ENCODE measurements at places on chromosomes 12 and 14.

- DNase-seq, result no peak
These were observed 231.9 kb upstream of the AVPR1A start for GRCh38 chr12:63382930-63383329.

- no peak for DNase-seq
These were observed 311.9 kb downstream of the DUSP6 start for GRCh38 chr12:89040146-89040964.

- no peak for DNase-seq
These were observed 900 bp downstream of the C2CD5 start for GRCh38 chr12:22543246-22544037.

DNA sequence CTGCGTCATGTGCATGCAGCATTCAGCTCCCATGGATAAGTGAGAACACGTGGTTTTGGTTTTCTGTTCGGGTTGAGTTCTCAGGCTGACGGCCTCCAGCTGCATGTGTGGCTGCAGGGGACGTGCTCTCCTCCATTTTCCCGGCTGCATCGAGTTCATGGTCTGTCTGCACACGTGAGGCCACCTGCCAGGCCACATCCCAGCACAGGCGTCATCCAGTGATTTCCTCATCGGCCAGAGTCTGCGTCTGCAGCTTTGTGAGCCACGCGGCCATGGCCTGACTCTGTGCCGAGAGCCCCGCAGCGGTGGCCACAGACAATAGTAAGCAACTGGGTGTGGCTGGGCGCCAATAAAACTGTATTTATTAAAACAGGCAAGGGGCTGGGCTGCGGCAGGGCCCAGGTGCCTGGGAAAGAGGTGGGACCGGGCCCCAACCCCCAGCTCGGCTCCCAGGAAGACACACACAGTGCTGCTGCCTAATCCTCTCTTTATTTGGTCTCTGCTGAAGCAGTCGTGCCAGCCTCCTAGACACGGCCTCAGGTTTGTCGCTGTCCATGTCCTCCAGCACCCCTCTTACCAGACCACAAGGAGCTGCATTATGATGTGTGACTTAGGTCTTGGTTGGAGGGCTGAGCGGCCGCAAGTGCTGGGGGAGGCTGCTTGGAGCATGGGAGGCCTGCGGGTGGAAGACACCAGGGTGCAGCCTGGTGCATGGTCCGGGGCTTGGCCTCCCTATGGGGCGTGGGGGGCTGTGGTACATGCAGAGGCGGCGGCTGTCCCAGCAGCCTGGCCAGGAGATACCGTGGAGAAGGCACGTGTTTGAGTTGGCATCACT is 52.0 kb downstream of the NOC4L start:
- no peak for DNase-seq

- no peak for DNase-seq
These were observed 172.8 kb downstream of the KTN1 start for GRCh38 chr14:55752580-55753390.

- no peak for DNase-seq
These were observed 859.9 kb upstream of the ATXN7L3B start for GRCh38 chr12:73677520-73678291.

- DNase-seq, result peak; percentile 93
These were observed at the start of gene SPTLC2 for GRCh38 chr14:77616454-77617229. TSS of gene SPTLC2 (minus strand) at chr14:77616637. CDS start at chr14:77616579, 58 bp downstream.

- DNase-seq, result no peak
These were observed 18.9 kb upstream of the DIABLO start for GRCh38 chr12:122244565-122245371.

- no peak for DNase-seq
These were observed 27.0 kb downstream of the PDE6H start for GRCh38 chr12:14999695-15000365.

DNA sequence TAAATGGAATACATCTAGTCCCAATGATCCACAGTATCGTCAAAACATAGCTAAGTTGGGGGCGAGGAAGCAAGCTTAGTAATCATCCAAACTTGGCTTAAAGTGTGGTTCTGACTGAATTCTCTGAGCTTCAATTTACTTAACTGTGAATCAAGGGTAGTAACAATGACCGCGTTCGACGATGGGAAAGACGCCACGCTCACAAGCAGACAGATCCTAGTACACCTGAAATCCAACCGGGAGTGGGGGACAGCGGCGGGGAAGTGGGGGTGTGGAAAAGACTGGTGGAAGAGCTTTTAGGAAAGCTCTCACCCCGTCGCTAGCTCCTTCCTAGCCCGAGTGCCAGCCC is 433 bp downstream of the COX16 start:
- no peak for DNase-seq

DNA sequence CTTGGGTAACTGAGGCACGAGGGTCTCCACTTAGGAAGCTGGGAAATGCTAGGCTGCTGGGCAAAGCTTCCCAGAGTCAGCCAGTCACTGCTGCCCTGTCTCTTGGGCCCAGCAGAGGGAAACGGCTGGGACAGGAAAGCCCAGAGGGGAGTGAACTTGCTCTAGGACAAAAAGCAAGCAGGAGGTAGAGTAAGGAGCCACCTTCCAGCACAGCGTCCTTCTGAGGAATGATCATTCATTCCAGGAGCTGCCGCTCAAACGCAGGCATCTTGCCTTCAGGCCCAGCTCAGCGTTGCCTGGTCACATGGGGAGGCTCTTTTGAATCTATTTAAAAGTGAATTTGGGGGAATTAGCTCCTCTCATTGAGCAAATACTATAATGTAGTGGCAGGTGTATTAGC is 118.6 kb downstream of the CRACR2A start:
- DNase-seq, result no peak

DNA sequence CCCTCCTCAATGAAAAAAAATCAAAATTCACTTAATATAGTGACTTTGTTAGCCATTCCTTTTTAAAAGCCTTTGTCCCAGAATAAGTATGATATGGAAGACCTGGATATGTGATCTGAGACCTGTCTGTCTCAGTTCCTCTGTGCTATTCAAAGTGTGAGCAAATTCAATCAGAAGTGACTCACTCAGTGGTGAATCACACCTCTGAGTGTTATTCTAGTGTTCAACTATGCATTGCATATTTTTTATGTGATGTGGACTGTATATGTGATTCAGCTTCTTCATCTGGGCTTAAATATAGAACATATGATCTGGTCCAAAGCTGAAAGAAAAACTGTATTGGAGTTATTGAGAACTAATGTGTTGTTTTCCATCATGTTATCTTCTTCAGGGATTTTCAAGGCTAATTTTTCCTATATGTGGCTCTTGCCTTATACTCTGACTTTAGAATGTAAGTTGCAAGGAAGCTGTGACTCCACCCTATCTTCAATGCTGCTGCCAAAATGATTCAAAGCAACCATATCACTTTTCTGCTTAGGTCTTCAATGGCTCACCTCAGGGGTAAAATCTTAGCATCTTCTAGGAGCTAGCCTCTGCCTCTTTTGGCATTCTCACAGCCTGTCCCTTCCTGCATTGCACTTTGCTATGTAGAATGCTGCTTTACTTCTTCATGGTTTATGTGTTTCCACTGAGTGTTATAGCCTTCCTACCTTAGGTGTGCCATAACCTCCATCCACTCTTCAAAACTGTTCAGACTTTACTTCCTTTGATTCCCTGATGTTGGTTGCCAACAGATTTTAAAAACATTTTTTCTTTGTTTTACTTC is 169.8 kb downstream of the OTOGL start:
- no peak for DNase-seq

- no peak for DNase-seq
These were observed 411.1 kb downstream of the TMEM121 start for GRCh38 chr14:105937253-105938054.

GRCh38 chr14:77674931-77675330 is 32.9 kb downstream of the ALKBH1 start:
- DNase-seq, result no peak

DNA sequence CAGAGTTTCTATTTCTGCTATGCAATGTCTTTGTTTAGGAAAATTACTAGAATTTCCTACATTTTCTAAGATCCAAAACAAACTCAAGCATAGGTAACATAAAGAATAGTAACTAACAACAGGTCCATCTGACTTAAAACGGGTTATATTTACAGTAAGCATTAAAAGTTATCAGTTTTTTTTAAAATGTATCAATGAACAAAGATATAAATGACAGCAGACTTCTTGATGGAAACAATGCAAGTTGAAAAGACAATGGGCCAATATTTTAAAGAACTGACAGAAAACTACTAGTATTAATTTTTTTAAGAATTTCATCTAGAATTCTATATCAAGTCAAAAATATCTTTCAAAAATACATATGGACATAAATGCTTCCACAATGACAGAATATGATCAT is 367.1 kb upstream of the MGAT4C start:
- no peak for DNase-seq

- DNase-seq, result no peak
These were observed 142.5 kb downstream of the PHLDA1 start for GRCh38 chr12:75888874-75889613.

DNA sequence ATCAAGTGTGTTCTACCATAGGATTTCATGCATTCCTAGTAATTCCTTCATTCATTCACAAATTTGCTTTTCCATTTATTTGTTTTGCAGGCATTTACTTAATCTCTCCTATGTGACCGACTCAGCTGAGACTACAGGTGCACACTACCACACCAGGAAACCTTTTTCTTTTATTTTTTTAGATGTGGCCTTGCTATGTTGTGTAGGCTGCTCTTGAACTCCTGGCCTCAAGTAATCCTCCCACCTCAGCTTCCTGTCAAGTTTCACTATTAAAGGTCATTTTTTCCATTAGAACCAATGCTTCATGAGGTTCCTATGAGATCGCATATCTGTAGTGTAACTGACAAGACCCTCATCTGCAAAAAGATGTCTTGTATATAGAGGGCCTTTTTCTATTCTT is 1218.7 kb downstream of the VRK1 start:
- DNase-seq, result no peak

DNA sequence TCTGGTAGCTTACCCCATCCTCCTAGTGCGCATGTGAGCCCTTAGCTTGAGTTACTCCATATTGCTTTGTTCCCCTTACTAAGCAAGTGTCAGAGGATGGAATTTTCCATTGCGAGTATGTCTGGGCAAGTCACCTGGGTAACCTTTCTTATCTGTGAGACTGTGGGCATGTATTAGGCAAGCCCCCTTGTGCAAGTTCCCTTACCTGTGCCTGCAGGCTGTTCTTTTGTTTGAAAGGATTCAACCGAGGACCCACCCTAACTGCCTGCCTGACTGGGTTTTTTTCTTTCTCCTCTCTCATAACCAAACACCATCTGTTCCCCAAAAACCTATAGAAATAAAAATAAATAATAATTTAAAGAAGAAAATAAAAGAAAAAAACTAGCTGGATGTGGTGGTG is 22.3 kb upstream of the PPP2R5E start:
- no peak for DNase-seq

- no peak for DNase-seq
These were observed 6.8 kb upstream of the POU6F1 start for GRCh38 chr12:51224625-51225024.

DNA sequence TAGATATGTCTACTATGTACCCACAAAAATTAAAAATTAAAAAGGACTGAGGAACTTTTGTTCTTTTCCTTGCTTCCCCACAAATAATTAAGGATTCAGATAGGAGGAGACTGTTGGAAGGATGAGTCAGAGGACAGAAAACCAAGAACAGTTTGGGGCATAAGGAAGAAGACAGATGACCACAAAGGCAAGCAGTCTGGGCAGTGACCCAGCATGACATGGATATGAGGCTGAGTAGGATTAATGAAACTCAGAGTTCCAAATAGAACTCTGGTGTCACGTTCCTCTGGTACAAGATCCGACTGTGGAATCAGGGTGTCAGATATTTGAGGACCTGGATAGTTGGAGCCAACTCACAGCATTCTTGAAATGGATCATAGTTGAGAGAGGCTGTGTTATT is 89.3 kb upstream of the SLC38A4 start:
- DNase-seq, result no peak

DNA sequence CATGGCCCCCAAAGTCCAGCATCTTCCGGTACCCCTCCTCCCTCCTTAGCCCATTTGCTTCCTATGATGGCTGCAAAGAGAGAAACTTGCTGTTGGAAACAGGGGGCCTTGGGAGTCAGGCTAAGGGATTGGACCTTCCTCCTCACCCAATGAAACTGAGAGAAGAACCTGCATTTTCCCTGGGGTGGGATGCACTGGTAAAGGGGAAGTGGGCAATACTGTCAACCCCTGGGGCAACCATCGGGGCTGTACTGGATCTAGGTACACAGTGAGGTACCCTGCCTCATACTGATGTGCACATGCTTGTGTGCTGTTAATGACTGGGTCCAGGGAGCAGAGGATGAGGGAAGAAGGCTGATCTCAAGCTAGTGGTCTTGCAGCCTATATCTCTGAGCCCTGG is 11.0 kb upstream of the JPH4 start:
- no peak for DNase-seq

DNA sequence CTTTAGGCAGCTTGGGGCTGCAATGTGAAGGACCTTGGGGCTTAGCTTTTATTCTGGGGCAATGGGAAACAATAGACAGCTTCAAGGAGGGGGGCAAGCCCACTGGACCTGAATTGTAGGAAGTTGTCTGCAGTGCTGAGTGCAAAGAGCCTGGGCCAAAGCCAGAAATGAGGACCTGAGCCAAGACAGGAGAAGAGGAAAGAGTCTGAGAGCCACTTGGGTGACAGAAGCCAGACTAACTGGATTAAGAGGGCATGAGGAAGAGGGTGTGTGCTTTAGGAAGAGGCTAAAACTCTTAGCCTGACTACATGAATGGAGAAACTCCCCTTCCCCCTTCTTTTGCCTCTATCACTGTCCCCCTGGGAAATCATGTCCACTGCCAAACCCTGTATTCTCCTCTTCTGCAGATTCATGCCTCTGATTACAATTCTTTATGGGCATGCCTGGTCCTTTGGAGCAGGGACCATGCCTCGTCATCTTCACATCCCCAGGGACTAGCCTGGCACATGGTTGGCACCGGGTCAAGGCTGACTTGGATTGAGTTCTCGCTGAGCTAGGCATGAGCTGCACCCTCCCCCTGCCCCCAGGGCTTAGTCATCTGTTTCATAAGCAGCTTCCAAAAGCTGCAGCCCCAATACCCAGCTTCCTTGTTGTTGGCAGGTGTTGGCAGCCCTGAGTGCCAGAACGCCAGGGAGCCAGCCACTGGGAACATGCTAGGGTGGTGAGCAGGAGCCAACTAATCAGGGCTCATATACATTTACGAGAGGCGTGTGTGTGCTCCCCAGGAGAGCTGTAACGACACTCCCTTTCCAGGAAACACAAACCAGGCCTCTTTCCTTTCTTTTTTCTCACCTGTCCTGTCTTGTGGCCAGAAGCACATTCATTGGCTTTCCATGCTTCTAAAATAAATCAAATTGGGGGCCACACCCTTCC is 27.7 kb upstream of the JDP2 start:
- DNase-seq, result no peak

- DNase-seq, result no peak
These were observed 6.0 kb downstream of the ALKBH2 start for GRCh38 chr12:109087250-109087649.

DNA sequence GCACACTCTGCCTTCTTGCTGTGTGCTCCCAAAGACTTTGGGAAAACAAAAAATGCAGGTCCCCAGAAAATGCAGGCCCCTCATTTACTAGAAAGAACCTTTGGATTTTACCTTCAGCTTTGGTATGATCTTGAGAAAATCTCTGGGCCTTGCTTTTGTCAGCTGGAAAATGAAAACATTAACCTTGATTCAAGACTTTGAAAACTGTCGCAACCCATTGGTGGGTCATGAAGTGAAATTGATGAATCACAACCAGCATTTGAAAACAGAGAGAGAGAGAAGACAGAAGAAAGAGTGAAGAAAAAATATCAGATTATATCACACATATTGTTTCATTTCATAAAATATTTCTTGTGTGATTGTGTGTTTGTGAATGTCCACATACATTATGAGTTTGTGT is 322.5 kb downstream of the ZFP36L1 start:
- DNase-seq, result no peak
